GDM1 (cell line): ENCODE measurements at places on chromosomes 2 and 18.

- DNase-seq, result no peak
Observed at GRCh38 chr2:201223089-201224073, 37.0 kb upstream of the CASP8 start.

- no peak for DNase-seq
Observed at GRCh38 chr2:227504700-227505099, 32.7 kb downstream of the AGFG1 start.

DNA sequence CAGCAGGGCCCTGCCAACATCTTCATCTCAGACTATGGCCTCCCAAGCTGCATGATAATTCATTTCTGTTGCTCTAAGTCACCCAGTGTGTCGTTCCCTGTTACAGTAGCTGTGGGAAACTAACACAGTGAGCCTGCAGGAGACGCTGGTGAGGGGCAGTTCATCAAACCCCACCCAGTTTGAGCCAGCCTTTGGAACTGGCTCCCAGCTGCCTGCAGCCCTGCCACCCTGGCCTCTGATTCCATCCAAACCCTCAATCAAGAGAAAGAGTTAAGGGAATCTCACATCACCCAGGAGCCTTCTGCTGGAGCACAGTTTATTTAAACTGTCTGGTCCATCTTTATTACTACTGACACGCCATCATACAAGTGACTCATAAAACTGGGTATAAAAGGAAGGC, 64.9 kb upstream of the ZCCHC2 start:
- DNase-seq, result no peak

- DNase-seq, result no peak
Observed at GRCh38 chr18:76593843-76594242, 98.8 kb upstream of the ZNF516 start.

DNA sequence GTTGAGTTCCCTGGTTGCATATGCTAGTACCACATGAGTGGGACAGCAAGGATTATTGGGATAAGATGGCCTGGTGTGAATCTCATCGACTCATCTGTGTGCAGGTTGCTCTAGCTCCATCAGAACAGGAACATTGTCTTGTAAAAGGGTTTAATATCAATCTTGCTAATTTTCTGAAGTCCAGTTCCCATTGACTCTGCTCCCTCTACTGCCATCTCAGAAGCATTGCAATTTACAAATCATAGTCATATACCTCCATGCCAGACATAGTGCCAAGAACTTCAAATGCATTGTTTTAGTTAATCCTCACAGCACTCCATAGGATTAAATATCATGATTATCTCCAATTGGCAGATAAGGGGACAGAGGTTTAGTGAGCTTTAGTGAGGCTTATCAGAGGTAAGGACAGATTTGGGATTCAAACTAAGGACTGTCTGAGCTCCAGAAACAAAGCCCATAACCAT, 4.8 kb upstream of the STAT4 start:
- peak; percentile 6 for DNase-seq
